ENCODE measurements at places on chromosomes 4 and X. TPM values are rescaled to one million over a fixed set of nuclear protein-coding genes. Genes with fewer than 3 reads are reported as not detected.

DNA sequence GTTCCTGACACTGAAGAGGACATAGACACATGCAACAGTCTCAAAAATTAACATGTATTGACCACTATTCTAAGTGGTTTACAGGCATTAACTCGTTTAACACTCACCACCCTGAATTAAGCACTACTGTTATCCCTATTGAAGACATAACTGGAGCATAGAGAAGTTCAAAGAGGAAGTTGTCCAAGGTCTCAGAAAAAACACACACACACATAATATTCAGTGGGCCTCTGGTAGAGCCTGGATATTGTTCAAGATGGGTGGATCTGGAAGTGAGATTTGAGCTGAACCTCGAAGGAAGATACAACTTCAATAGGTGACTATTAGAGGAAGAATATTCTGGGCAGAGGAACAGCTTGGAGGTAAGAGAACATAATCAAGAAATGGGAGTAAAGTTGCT lies 334.9 kb downstream of the HNRNPD start:
- DNase-seq: no peak

DNA sequence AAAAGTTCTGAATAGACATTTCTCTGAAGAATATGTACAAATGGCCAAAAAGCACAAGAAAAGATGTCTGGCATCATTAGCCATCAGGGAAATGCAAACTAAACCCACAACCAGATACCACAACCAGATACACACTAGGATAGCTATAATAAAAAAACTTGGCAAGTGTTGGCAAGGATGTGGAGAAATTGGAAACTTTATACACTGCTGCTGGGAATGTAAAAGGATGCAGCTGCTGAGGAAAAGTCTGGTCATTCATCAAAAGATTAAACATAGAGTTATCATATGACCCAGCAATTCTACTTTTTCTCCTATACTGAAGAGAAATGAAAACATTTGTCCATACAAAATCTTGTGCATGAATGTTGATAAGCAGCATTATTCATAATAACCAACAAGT lies 92.3 kb downstream of the UCHL1 start:
- DNase-seq: no peak

GRCh38 chr4:159185591-159186023 lies 82.7 kb downstream of the RAPGEF2 start:
- no peak for DNase-seq

CXCL9 gene
- total RNA-seq: 12.3 TPM

GRCh38 chr4:37977471-37978247 lies 17.5 kb downstream of the PTTG2 start:
- peak; percentile 97 for DNase-seq

GRCh38 chrX:54172455-54172854 lies 10.6 kb downstream of the FAM120C start:
- no peak for DNase-seq

- DNase-seq: no peak
Measured at GRCh38 chrX:141439651-141440050, 144.9 kb downstream of the SPANXA1 start.

DNA sequence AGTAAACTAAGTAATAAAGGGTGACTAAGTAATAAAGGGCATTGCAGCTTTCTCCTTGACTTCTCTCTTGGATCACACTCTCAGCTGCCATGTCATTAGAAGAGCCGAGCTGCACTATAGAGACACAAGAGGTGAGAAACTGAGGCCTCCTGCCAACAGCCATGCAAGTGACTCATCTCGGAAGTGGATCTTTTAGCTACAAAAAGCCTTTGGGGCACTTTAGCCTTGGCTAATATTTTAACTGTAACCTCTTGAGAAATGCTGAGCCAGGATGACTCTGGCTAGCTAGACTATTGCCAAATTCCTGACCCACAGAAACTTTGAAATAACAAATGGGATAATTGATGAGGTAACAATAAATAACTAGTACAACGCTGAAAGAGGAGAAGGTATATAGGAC lies 1.5 kb upstream of the NEIL3 start:
- DNase-seq: no peak

- no peak for DNase-seq
Measured at GRCh38 chr4:119299260-119299671, 22.7 kb downstream of the FABP2 start.

DNA sequence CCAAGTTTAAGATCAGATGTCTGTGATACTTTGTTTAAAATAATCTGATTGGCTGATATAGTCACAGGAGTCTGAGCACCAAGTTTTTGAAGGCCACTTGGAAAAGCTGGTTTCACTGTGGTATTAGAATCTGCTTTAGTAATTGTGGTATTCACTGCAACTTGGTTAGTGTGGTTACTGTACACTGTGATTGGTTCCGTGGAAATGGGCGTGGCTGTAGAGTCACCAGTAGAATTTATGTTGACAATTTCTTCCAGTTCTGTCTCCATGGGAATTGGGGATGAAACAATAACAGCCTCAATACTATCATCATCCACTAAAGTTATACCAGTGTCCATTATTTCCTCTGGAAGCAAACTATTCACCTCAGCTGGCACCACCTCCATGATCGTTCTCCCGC lies 26.2 kb downstream of the LIN54 start:
- no peak for DNase-seq

SMC1A gene
- 73.0 TPM for total RNA-seq

NOX1 gene
- not detected for total RNA-seq

DNA sequence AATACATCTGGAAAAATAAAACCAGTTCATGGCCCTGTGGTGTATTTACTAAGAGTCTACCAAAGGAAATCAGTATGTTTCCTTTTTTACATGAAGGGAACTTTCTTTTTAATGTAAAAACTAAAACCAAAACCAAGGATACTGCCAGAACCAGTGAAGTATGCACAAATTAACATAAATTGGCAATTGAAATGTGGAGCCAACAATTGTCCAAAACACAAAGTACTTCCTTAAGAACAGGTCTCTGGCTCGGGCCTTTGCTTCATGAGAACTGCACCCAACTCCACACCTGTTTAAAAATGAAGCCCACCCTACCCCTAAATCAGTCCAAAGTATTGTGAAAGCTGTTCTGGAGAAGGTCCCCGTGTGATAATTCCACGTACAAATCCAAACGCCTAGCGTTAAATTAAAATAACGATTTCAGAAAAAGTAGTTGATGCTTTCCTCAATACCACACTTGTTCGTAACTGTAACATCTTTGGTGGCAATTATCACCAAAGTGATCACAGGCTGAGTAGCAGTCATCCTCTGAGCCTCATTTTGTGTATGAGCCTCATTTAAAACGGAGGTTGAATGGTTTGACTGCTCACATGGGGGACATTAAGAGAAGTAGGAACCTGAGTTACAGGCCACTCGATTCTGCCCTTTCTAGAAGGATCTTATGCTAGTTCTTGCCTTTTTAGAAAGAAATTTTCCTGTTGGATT lies 93.0 kb downstream of the GEMIN8 start:
- no peak for DNase-seq

CPZ gene
- total RNA-seq: 0.66 TPM

ARHGAP4 gene
- total RNA-seq: 263 TPM

TLR2 gene
- 68.9 TPM for total RNA-seq

CPE gene
- 9.8 TPM for total RNA-seq

- DNase-seq: no peak
Measured at GRCh38 chrX:95350774-95351488, 1333.7 kb upstream of the DIAPH2 start.

DRD5 gene
- total RNA-seq: not detected

- no peak for DNase-seq
Measured at GRCh38 chr4:6233929-6234328, 33.6 kb upstream of the JAKMIP1 start.

DNA sequence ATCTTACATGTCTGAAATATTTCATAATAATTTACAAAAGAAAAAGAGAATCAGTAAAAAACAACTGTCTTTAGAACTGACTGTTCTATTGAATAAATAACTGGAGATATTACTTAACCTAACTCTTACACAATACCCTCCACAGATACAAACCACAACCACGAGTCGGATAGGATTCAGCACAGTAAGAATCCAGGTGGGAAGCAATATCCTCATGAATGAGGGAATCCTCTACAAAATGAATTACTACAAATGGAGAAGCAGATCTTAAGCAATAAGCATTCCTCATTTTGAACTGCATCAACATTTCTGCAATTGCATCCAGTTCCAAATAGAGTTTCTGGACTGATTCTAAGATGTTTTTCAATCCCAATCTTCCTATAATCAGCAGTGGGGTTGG lies 227.1 kb downstream of the SH2D1A start:
- DNase-seq: no peak

DNA sequence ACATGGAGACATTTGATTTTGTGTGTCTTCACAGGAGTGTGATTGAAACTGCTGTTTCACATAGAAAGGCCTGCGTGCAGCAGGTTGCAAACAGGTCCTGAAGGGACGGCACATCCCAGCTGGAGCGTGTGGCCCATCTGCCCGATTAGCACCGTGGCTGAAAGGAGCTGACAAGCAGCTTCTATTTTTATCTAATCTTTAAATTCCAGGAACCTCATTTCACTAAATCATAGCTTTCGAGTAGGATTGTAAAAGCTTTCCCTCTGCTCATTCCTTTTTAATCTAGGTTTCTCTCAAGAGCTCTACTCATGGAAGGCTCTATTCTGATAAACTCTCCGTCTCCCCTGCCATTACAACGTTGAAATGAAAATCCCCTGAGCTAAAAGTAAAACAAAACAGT lies 106.8 kb downstream of the FSTL5 start:
- peak; percentile 35 for DNase-seq

DNA sequence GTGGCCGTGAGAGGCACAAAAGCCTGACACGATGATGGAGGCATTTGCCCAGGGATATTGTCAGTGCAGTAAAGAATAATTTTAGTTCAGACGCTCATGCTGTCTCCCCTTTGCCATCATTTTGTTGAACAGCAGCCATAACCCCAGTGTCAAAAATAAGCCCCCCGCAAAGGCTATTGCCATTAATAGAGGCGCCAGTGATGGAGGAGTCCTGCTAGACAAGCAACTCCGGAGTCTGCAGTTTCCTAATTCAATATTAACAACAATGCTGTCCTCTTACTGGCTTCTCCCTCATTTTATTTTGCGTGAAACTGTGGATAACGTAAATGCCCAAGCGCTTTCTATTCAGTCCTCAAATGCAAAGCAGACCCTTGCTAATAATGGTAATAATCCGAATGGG lies 603 bp upstream of the SMS start:
- DNase-seq: no peak

- DNase-seq: no peak
Measured at GRCh38 chr4:151678048-151678872, 82.5 kb downstream of the GATB start.

TAF7L gene
- total RNA-seq: not detected

- no peak for DNase-seq
Measured at GRCh38 chr4:11106190-11106589, 322.5 kb downstream of the HS3ST1 start.

- no peak for DNase-seq
Measured at GRCh38 chr4:4529392-4529791, 12.5 kb downstream of the STX18 start.

PAGE4 gene
- total RNA-seq: not detected

DNA sequence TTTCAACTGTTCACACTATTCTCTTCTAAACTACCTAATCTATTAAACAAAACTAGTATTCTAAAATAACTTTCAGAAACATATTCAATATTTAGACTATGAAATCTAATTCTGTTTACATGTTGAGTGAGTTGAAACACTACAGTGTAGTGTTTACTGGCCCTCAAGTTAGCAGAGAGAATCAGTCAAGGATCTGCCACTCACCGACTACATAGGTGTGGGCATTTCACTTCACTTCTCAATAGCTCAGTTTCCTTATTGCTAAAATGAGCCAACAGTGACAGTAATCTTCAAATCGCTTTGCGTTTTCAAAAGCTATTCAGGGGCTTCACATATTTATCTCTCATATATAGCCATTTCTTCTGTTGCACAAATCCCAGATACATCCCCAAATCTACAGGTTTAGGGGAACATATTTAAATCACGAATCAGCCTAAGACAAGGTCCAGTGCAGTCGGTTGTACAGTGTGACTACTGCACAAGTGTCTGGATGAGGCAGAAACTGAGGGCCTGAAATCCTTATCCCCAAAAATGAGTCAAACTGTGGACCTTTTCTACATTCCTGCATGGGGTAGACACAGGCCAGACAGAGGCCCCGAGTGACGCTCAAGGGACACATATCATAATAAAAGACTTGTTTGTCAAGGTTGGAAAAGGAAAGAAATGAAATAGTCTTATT lies 129.8 kb downstream of the PPP3CA start:
- no peak for DNase-seq

All from spleen (tissue), 13 donors.